ENCODE measurements at places on chromosomes 6 and 20.

DNA sequence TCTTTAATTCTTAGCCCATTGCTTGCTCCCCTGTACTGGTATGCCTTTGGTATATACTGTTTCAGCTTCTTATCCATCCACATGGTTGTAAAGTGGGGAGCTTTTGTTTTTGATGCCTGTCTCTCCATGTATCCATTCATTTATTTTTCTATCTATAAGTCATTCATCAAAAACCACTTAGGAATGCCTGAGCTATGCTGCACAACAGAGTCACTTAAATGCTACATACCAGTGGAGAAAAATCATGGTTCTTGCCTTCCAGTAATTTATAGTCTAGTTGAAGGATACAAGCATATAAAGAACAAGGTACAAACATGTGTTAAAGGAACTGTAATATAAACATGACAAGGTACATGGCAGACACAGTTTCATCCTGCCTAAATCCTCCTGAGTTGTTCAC lies 347.3 kb downstream of the NRN1 start:
- DNase-seq: no peak

DNA sequence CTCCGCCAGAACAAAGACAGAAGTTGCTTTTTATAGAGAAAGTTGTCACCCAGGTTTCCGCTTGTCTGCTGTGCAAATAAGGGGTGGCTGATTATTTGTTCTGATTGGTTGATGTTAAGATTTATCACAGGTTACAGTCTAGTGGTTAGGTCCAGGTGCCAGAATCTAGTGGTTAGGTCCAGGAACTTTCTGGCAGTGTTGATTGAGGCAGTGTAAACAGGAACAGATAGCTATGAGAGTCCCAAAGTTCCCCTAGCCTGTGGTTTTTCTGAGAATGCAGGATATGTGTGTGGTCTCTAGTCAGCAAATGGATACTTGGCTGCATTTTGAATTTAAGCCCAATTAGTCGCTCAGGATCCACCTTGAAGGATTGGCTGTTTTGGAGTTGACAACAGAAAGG lies 148.0 kb downstream of the TMEM200A start:
- DNase-seq: no peak

DNA sequence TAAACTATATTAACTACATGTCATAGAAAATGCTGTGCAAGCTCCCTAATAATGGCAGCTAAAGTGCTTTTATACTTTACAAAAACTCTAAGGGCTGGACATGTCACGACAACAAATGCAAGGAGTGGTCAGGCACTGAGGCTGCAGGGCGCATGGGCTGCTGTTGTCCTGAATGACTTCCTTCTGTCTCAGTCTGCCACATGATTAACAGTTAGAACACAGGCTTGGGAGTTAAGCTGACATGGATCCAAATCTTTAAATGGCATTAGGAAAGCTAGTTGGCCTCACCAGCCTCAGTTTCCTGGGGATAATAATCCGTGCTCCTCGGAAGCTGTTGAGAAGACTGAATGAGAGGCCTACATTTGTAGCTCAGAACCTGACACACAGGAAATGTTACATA lies 57.4 kb downstream of the PREP start:
- no peak for DNase-seq

DNA sequence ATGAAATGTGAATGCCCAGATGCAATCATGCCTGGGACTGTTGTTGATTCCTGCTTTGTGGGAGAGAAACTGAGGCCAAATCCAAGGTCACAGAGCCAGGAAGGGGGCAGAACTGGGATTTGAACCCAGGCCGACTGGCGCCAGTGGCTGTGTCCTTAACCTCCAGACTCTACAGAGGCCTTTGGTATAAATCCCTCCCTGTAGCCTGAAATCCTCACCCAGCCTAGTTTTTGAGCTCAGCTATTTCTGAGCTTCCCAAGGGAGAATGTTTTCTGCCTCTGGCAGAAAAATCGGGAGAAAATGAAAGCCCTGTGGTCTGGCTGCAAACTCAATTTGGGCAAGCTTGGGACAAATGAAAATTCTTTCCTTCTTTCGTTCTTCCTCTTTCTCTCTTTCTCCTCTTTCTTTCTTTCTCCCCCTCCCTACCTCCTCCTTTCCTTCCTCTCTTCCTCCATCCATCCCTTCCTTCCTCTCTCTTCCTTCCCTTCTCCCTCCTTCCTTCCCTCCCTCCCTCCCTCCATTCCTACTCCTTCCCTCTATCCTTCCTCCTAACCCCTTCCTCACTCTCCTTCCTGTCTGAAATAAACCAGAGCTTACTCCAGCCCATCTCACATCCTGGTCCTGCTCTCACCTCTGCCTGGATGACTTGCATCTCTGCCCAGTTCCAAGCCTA lies 34.9 kb downstream of the SNAI1 start:
- DNase-seq: no peak

GRCh38 chr6:130602151-130602770 lies 224.9 kb upstream of the SMLR1 start:
- no peak for DNase-seq

- DNase-seq: no peak
Observed at GRCh38 chr20:43761386-43762340, 34.9 kb upstream of the GTSF1L start.

GRCh38 chr6:164906766-164907165 lies 402.6 kb downstream of the C6orf118 start:
- no peak for DNase-seq

Measured in NCI-H526 (cell line).